Pancreas (tissue), 10 donors: ENCODE measurements at places on chromosomes 4 and X. TPM values are rescaled to one million over a fixed set of nuclear protein-coding genes. Genes with fewer than 3 reads are reported as not detected.

DNA sequence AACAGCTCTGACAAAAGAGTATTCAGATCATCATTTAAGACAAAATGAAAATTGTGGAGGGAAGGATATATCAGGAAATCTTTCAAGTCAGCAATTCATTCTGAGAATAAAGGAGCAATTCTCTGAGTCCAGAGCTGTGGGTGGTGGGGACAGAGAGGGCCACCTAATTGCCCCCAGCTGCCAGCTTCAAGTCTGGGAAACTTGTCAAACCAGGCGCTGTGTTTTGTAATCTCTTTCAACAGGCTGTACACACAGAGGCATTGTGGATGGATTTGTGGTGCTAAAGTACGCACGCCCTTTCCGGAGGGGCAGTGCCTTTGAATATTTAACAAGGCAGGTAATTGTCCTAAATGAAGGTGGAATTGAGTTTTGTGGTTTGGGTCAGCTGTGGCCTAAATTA is 591.1 kb upstream of the BOD1L1 start:
- no peak for DNase-seq
- H3K4me1 ChIP-seq: no peaks in the 10 kb centered on the region
- no peak overlapping the region for H3K27ac ChIP-seq
- H3K36me3 ChIP-seq: no peaks in the 10 kb centered on the region
- H3K27me3 ChIP-seq: no peaks in the 10 kb centered on the region
- no peak overlapping the region for H3K4me3 ChIP-seq

Gene PNCK
- not detected for total RNA-seq

DNA sequence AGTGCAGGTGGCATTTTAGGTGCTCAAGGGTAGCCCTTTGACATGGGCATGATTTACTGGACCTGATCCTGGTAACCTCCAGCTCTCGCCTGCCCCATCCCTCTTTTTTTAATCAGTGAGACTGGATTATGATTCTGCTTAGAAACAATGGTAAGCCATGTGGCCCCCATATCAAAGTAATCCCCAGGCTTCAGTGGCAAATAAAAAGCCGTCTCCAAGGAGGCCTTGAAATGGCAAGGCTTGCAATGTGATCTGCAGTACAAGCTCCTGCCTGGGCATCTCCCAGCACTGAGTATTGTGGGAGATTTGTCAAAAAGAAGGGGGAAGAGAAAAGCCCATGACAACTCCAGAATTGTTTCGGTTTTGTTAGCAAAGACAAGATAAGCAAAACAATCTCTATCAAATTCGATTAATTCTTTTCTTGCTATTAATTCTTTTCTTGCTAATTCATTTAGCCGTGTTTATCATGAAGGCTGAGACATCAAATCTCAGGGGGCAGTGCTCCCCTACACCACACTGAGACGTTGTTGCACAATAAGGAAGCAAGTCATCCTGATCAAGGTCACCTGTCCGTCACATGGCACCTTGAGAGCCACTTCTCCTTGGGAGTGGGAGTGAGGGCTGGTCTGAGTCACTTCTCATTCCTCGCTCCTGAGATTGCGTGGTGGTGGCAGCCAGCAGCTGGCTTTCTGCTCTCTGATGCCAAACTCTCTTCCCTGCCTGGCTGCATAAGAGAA is 312.7 kb upstream of the GATB start:
- H3K4me1 ChIP-seq: no peaks in the 10 kb centered on the region
- no peaks in the 10 kb centered on the region for H3K36me3 ChIP-seq
- no peak overlapping the region for H3K4me3 ChIP-seq
- no peak for DNase-seq
- H3K27me3 ChIP-seq: no peaks in the 10 kb centered on the region
- H3K27ac ChIP-seq: no peak overlapping the region

DNA sequence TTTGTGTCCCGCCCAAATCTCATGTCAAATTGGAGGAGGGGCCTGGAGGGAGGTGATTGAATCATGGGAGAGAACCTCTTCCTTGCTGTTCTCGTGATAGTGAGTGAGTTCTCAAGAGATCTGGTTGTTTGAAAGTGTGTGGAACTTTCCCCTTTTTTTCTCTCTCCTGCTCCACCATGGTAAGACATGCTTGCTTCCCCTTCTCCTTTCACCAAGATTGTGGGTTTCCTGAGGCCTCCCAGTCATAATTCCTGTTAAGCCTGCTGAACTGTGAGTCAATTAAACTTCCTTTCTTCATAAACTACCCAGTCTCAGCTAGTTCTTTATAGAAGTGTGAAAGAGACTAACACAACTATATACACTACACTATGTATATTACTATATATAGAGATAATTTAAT is 697.8 kb upstream of the HS3ST1 start:
- no peaks in the 10 kb centered on the region for H3K27me3 ChIP-seq
- no peak overlapping the region for H3K27ac ChIP-seq
- H3K4me1 ChIP-seq: no peaks in the 10 kb centered on the region
- H3K4me3 ChIP-seq: no peak overlapping the region
- no peaks in the 10 kb centered on the region for H3K36me3 ChIP-seq
- DNase-seq: no peak

DNA sequence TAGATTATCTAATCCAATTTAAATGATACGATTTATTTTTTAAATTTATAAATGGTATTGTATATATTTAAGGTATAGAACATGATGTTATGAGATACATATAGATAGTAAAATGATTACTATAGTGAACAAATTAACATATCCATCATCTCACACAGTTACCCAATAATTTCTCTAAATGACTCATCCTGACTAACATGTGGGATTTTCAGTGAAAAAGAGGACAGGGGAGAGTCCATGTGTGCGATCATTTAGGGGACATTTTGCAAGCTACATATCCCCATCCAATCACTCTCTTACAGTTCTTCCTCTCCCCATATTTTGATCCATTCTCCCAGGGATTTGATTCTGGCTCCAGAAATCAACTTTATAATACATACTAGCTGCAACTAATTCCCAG is 88.2 kb downstream of the ABCB7 start:
- DNase-seq: no peak
- H3K4me3 ChIP-seq: no peak overlapping the region
- no peaks in the 10 kb centered on the region for H3K27me3 ChIP-seq
- H3K36me3 ChIP-seq: no peaks in the 10 kb centered on the region

GRCh38 chr4:76737180-76737579 is 160.8 kb downstream of the SOWAHB start:
- no peak for DNase-seq
- H3K4me3 ChIP-seq: no peak overlapping the region
- peaks cover 22% of the 10 kb centered on the region for H3K36me3 ChIP-seq
- no peaks in the 10 kb centered on the region for H3K4me1 ChIP-seq
- no peak overlapping the region for H3K27ac ChIP-seq
- no peaks in the 10 kb centered on the region for H3K27me3 ChIP-seq

DNA sequence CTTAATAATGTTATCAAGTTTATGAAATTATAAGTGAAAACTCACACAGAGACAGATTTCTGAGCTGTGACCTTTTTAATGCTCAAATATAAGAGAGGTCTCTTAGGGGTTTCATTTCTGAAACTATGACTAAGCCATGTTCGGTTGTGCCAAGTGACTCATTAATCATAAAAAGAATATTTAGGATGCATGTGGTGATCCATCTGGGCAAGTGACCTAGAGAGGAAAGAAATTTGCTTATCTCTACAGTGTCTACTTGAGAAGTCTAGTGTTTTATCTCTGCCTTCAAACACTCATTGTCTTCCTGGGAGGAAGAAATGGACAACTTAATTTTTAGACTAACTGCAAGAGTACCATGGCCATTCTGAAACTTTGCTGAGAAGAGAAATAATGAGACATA is 545.3 kb upstream of the GRID2 start:
- no peak overlapping the region for H3K27ac ChIP-seq
- H3K27me3 ChIP-seq: no peaks in the 10 kb centered on the region
- no peaks in the 10 kb centered on the region for H3K4me1 ChIP-seq
- no peak for DNase-seq
- H3K36me3 ChIP-seq: no peaks in the 10 kb centered on the region

Gene AKAP4
- total RNA-seq: not detected

DNA sequence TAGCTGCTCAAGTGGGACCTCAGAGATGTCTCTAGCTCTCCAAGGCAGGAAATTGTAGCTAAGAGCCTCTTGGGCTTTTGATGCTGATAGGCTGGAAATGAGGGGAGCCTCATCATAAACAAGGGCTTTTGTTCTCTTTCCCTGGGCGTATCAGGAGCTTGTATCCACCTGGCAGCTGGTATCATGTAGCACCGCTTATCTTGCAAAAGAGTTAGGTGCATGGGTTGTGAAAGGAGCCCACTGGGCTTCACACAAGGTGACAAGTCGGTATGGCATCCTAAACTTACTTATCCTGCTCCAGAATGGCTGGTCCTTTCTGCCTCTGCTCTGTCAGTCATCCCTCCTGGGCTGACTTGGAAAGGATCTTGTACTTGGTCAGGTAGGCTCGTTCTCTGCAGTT is 565.8 kb downstream of the GRXCR1 start:
- no peak overlapping the region for H3K4me3 ChIP-seq
- H3K36me3 ChIP-seq: no peaks in the 10 kb centered on the region
- no peaks in the 10 kb centered on the region for H3K4me1 ChIP-seq
- no peak overlapping the region for H3K27ac ChIP-seq
- no peaks in the 10 kb centered on the region for H3K27me3 ChIP-seq

Gene LETM1
- total RNA-seq: 19.0 TPM

- no peak overlapping the region for H3K27ac ChIP-seq
- H3K27me3 ChIP-seq: no peaks in the 10 kb centered on the region
- no peaks in the 10 kb centered on the region for H3K4me1 ChIP-seq
- no peaks in the 10 kb centered on the region for H3K36me3 ChIP-seq
- DNase-seq: no peak
These were observed 176.9 kb downstream of the PDHA2 start for GRCh38 chr4:96016634-96017299.

- no peak for DNase-seq
- no peaks in the 10 kb centered on the region for H3K4me1 ChIP-seq
- no peaks in the 10 kb centered on the region for H3K36me3 ChIP-seq
- H3K27me3 ChIP-seq: no peaks in the 10 kb centered on the region
These were observed 56.1 kb downstream of the INTS12 start for GRCh38 chr4:105652286-105652888.

Gene SUPT20HL1
- not detected for total RNA-seq

Gene HEPH
- total RNA-seq: 0.60 TPM

DNA sequence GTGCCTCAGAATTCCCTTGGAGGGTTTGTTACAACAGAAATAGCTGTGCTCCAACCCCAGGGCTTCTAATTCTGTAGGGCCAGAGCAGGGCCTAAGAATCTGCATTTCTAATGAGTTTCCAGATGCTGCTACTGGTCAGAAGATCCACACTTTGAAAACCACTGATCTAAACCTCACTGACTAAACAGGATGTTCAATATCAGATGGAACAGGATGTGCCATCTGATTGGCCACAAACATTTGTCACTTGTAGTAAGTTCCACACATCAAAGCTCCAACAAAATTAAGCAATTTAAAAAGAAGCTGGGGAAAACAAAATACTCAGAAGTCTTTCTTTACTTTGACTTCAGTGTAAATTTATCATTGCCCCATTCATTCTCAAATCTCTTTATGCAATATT is 14.3 kb downstream of the CASK start:
- H3K27me3 ChIP-seq: no peaks in the 10 kb centered on the region
- no peak for DNase-seq
- no peaks in the 10 kb centered on the region for H3K36me3 ChIP-seq
- no peak overlapping the region for H3K4me3 ChIP-seq
- no peak overlapping the region for H3K27ac ChIP-seq

Gene LGI2
- total RNA-seq: 0.46 TPM

DNA sequence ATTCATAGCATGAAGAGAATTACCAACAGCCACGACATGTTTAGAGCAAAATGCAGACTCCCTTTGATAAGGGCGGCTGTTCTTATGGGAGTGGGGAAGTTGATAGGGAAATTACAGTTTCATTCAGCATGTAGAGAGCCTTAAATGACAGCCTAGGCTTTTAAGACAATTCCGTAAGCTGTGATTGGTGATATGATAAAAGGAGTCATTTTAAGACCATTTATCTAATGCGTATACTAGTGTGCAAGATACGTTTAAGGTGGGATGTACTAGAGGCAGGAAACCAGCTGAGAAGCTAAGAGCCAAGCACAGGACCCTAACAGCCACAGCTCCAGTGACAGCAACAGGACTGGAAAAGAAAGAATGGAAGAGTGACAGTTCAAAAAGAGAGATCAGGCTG is 102.2 kb upstream of the ZFP42 start:
- H3K4me3 ChIP-seq: no peak overlapping the region
- H3K36me3 ChIP-seq: no peaks in the 10 kb centered on the region
- no peaks in the 10 kb centered on the region for H3K27me3 ChIP-seq

DNA sequence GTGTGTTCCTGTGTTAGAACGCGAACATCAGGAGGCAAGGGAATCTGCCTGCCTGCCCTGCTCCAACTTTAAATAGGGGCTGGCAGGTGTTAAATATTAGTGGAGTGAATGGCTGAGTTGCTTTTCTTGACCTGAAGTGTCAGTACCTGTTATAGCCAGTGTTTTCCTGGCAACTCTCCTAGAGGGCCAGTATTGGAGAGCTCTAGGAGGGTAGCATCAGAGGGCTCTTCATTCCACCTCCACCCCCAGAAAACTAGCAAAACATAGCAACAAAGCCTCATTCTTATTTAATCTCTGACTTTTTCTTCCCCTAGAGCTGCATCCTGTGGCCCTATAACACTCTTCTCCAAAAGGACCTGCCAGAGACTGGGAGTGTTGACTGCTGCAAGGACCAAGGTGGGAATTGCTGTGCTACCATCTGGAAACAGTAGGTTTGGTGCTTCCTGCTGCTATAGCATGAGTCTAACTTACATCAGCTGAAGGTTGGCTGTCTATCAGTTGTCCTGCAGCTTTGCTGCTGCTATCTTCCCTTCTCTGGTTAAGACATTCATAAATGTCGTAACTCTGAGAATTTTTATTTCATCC is 33.5 kb downstream of the SGMS2 start:
- no peaks in the 10 kb centered on the region for H3K36me3 ChIP-seq
- no peaks in the 10 kb centered on the region for H3K27me3 ChIP-seq
- no peak for DNase-seq
- peaks cover 7% of the 10 kb centered on the region for H3K4me1 ChIP-seq
- H3K27ac ChIP-seq: no peak overlapping the region

Gene GLOD5
- 0.72 TPM for total RNA-seq

DNA sequence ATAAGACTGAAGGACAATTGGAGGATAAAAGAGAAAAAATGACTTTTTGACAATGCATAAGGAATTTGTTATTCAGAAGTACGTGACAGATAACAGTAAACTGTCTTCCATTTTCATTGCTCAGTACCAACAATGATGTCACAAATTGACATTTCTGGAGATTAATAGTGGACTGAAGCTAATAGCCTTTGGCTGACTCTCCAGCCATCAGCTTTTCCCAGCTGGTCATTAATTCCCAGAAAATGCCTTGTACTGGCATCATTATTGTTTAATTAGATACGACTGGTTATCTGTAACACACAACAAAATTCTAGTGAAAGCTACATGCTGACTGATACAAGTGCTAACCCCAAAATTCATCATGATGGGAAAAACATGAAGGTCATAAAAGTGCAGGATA is 147.9 kb upstream of the FGF13 start:
- H3K27ac ChIP-seq: no peak overlapping the region
- DNase-seq: no peak
- H3K36me3 ChIP-seq: no peaks in the 10 kb centered on the region
- no peaks in the 10 kb centered on the region for H3K27me3 ChIP-seq

GRCh38 chrX:7841084-7841805 is 1.7 kb upstream of the VCX start:
- H3K4me1 ChIP-seq: no peaks in the 10 kb centered on the region
- no peaks in the 10 kb centered on the region for H3K27me3 ChIP-seq
- no peak for DNase-seq
- H3K4me3 ChIP-seq: no peak overlapping the region
